PC-3 (cell line): ENCODE measurements at places on chromosomes 2 and 18. TPM values are rescaled to one million over a fixed set of nuclear protein-coding genes. Genes with fewer than 3 reads are reported as not detected.

- H3K27ac ChIP-seq = no peak overlapping the region
- H3K4me1 ChIP-seq = peaks cover 8% of the 10 kb centered on the region; the same call in 1 of the 2 replicates
- no peaks in the 10 kb centered on the region for H3K27me3 ChIP-seq
- no peak for DNase-seq
- no peak overlapping the region for H3K4me3 ChIP-seq
- no peaks in the 10 kb centered on the region for H3K36me3 ChIP-seq
These were observed 65.7 kb upstream of the NCKAP5 start for GRCh38 chr2:133633881-133634409.

DNA sequence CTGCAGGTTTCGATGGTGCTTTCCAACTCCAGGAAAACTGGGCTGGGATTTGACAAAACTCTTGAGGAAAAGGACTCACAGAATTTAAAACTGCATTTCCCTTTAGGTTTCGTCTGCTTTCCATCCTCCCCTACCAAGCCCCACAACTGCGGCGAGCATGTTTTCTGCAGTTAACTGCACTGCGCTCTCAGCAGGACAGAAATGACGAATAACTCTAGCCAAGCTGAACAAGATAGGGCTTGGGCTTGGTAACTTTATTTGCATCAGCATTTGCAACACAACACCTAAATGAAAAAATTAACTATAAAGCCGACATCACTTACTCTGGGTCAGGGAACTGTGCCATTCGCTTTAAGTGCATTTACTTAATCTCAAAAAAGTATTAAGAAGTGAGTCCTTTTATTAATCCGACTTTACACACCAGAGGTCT, 669 bp upstream of the PIKFYVE start:
- DNase-seq = no peak
- H3K27ac ChIP-seq = peak overlapping the region; percentile 9; the same call in 1 of the 2 replicates
- H3K27me3 ChIP-seq = no peaks in the 10 kb centered on the region
- H3K4me1 ChIP-seq = peaks cover 23% of the 10 kb centered on the region
- H3K36me3 ChIP-seq = no peaks in the 10 kb centered on the region

DNA sequence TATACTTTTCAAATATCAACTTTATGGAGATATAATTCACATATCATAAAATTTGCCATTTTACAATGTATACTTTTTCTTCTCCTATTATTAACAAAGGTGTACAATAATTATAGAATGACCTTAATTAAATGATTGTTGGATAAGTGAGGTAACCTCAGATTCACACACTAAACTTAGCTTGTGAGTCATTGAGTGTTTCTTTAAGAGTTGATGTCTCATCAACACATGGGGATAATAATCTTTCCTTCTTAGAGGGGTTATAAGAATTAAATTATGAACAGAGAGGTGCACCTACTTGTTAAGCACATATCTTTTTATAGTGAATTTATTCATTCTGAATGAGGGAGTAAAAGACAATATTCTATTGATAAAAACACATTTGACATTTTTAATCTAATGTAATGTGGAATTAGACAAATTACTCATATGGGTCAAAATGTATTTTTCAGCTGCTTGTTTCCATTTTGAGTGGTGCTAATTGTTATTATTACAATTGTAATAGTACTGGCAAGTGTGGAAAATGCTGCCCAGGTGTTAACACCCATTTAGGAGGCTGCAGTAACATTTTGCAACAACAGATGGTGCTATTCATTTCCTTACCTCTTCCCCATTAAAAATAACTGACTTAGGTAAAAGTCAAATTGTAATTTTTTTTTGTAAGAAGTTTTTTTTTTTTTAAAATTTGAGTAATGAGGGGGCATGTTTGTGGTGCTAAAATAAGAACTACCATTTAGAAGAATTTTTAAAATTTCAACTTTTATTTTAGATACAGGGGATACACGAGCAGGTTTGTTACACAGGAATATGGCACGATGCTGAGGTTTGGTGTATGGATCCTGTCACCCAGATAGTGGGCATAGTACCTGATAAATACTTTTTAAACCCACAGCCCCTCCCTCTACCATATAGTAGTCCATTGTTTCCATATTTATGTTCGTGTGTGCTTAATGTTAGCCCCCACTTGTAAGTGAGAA, 32.1 kb upstream of the DYNAP start:
- no peaks in the 10 kb centered on the region for H3K4me1 ChIP-seq
- no peaks in the 10 kb centered on the region for H3K36me3 ChIP-seq
- peak; percentile 59 for DNase-seq

DNA sequence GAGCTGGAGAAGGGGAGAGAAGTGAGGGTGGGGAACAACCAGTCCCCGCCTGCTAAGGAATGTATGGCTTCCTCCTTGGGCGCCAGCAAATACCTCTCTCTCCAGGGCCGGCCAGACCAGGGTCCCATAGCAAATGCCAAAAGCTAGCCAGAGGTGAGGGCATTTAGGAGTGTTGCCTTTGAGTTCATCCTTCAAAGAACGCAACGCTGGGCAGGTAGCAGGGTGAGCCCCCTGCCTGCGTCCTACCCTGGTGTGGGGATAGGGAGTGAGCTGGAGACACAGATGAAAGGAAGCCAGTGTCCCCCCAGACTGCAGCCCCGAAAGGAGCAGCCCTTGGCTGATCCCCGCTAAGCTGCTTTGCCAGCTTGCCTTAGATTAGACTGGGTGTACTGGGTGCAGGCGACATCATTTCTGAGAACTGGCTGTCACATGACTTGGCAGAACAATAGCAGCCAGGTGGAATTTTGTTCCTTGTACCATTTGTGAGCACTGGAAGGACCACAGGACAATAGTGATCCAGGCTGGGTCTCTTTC, 40.4 kb downstream of the KLHL29 start:
- no peaks in the 10 kb centered on the region for H3K36me3 ChIP-seq
- no peaks in the 10 kb centered on the region for H3K27me3 ChIP-seq
- H3K27ac ChIP-seq = no peak overlapping the region
- no peaks in the 10 kb centered on the region for H3K4me1 ChIP-seq

DNA sequence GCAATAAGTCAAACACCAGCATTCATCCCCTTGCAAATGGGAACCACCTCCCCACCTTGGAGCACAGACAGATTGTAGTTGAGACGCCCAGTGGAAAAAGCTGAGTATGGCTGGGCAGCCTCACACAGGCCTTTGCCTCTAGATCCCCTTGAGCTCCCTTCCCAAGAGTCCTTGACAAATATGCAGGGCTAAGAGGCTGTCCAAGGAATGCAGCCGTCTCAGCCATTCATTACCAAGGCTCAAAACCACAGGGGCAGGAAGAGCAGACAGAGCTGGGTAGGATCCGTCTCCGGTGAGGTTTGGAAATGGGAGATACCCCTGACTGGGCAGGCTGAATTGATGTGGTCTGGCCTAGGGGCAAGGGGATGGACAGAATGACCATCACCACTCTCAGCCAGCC, 557.1 kb downstream of the TNS1 start:
- H3K36me3 ChIP-seq = no peaks in the 10 kb centered on the region
- no peak overlapping the region for H3K27ac ChIP-seq
- no peak overlapping the region for H3K4me3 ChIP-seq
- no peak for DNase-seq

GRCh38 chr2:189363559-189363958, 77.7 kb upstream of the WDR75 start:
- peak; percentile 90 for DNase-seq
- H3K27ac ChIP-seq = peak overlapping the region; percentile 74
- H3K4me3 ChIP-seq = no peak overlapping the region
- H3K4me1 ChIP-seq = peaks cover 16% of the 10 kb centered on the region

GRCh38 chr2:43934567-43934966, 61.2 kb downstream of the LRPPRC start:
- H3K4me3 ChIP-seq = no peak overlapping the region
- H3K27me3 ChIP-seq = no peaks in the 10 kb centered on the region
- DNase-seq = no peak
- no peak overlapping the region for H3K27ac ChIP-seq

- no peaks in the 10 kb centered on the region for H3K27me3 ChIP-seq
- H3K4me3 ChIP-seq = no peak overlapping the region
- no peak for DNase-seq
- no peak overlapping the region for H3K27ac ChIP-seq
- H3K4me1 ChIP-seq = peaks cover 14% of the 10 kb centered on the region
- H3K36me3 ChIP-seq = no peaks in the 10 kb centered on the region
These were observed 361.8 kb upstream of the UBE2E3 start for GRCh38 chr2:180618570-180618969.

DNA sequence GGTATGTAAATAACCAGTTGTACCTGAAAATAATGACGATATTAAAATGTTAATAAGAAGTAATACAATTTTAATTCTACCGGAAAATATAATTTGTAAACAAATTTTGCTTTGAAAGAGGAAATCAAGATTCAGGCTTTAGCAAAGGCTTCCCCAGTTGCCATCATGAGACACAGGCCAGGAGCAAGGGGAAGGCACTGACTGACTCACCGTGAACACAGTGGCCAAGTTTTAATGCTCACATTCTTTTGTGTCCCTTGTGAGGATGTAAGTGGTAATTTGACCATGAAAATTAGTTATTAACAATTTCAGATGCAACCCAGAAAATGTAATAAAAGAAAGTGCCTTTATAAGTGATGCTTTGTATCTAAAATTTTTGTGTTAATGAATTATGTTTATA, 164.1 kb downstream of the GREB1L start:
- H3K4me3 ChIP-seq = no peak overlapping the region
- no peak overlapping the region for H3K27ac ChIP-seq
- peak; percentile 42 for DNase-seq
- H3K36me3 ChIP-seq = no peaks in the 10 kb centered on the region

DNA sequence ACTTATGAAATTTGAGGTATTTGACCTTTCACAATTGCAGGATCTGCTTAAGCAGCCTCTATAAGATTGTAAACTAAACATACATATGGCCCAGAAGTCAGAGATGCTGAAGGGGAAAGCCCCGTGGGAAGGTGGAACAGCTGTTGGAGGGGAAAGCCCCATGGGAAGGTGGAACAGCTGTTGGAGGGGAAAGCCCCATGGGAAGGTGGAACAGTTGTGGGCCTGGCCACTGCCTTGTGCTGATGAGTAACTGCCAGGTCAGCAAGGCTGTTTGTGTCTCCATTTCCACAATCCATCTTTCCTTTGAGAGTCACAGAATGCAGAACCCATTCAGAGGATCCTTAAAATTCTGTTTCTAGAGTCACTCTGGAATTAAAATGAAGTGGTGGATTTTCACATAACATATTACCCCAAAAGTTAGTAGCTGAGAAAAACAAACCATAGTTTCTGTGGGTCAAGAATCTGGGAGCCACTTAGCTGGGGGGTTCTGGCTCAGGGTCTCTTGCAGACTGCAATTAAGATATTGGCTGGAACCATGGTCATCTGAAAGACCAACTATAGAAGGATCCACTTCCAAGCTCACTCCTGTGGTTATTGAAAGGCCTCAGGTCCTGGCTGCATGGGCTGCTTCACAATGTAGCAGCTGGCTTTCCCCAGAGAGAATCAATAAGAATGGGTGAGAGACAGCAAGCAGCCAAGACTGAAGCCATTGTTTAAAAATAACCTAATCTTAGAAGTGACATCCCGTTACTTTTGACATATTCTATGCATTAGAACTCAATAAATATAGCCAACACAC, 86.6 kb upstream of the CAVIN2 start:
- no peaks in the 10 kb centered on the region for H3K4me1 ChIP-seq
- H3K4me3 ChIP-seq = no peak overlapping the region
- H3K27me3 ChIP-seq = no peaks in the 10 kb centered on the region
- DNase-seq = no peak
- H3K27ac ChIP-seq = no peak overlapping the region

Gene C2orf72
- total RNA-seq = 0.40 and 4.3 TPM in 2 replicates

Gene MTA3
- 27.3 and 27.6 TPM in 2 replicates for total RNA-seq

Gene PLB1
- total RNA-seq = 0.40 and 1.3 TPM in 2 replicates

Gene CCDC102B
- total RNA-seq = 2.2 and 2.4 TPM in 2 replicates

Gene TM4SF20
- total RNA-seq = not detected in 2 replicates
